NCI-H1105 treated with DMSO at 0.1 percent for 48 hours (cell line): ENCODE measurements at places on chromosomes 11 and 22.
A peak's percentile ranks its signal among the peaks of the same experiment; 100 is the strongest.

GRCh38 chr22:47210112-47210657, 447.7 kb downstream of the TBC1D22A start:
- no peak for DNase-seq

DNA sequence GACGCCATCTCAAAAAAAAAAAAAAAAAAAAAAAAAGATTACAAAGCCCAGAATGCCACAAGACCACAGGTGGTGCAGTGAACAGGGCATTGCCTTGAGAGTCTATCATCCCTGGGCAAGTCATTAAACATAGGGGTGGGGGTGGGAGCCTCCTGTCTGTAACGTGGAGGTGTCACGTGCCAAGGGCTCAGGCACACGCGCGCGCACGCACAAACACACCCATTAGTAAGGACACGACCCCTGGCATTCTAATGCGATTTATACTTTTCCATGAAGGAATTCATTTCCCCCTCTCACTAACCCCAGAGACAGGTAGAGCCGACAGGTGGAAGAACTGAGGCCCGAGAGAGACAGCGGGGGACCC, 5.8 kb upstream of the GCAT start:
- DNase-seq = no peak

GRCh38 chr11:61666684-61667297, 13.4 kb upstream of the DAGLA start:
- DNase-seq = no peak

GRCh38 chr11:39780131-39780530, 1679.3 kb downstream of the LRRC4C start:
- no peak for DNase-seq

GRCh38 chr22:36435516-36436415, 45.7 kb downstream of the TXN2 start:
- no peak for DNase-seq

DNA sequence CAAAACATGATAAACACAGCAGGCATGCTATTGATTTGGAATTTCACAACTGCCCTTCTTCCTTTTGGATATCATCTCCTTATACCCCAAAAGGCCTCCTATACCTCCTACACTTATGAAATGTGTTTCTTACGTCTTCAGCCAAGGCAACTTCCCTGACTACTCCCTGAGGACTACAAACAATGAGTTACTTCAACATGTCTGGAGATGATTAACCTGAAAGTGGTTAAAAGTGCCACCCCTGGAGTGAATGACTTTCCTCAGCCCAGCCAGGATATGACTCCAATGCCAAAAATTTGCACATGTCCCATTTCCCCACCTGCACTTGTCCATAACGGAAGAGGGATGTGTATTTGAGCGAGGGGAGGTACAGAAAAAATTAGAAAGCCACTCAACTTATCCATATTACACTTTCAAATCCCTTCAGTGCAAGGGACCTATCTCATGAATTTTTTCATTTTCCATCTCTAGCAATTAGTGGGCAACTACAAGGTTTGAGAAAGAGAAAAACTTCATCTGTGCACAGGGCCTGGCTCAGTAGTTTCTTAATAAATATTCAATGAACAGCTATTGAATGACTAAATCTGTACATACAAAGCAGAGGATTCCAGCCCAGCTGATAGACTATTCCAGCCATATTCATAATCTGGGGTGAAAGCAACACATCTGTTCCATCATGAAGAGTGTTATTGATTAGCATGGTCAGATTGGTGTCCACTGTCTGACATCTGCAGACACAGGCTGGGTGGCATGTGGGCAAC, 36.8 kb downstream of the KIRREL3 start:
- DNase-seq = no peak

- no peak for DNase-seq
Measured at GRCh38 chr11:72743321-72744221, 8.6 kb downstream of the ARAP1 start.

DNA sequence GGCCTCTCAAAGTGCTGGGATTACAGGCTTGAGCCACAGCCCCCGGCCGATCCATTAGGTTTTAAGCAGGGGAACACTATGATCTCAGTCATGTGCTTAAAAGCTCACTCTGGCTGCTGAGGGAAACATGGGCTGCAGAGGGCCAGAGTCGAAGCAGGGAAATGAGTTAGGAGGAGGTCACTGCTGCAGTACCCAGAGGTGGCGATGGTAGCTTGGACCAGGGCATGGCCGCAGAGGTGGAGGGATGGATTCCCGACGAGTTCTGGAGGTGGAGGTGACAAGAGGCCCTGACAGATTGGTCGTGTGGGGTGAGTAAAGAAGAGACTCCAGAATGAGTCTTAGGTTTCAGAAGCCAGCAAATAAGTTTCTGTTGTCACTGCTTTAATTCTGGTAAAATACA, 54.4 kb upstream of the INCENP start:
- no peak for DNase-seq

DNA sequence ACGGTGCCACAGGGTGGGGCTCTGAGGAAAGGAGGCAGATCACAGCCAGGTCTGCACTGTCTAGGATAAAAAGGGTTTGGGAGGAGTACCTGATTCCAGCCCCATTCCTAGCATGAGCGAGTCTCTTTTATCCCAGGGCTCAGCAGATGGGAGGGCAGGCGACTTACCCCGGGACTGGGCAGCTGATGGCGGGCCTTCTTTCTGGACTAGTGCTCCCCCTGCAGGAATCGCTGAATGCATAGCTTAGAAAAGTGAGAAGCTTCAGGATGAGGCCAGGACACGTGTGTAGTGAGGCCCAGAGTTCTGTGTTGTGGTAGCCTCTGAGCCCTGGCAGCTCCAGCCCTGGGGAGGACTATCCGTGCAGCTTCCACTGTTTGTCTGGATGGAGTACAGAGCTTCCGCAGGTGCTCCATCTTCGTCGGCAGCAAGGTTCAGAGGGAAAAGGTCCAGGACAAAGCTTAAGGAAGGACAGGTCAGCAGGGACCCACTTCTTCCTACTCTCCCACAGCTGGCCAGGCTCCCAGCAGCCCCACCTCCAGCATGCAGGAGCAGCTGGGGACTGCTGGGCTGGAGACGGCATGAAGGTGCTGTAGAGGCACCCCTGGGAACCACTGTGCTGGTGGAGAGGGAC, 30.4 kb downstream of the COMMD9 start:
- DNase-seq = peak; percentile 12

DNA sequence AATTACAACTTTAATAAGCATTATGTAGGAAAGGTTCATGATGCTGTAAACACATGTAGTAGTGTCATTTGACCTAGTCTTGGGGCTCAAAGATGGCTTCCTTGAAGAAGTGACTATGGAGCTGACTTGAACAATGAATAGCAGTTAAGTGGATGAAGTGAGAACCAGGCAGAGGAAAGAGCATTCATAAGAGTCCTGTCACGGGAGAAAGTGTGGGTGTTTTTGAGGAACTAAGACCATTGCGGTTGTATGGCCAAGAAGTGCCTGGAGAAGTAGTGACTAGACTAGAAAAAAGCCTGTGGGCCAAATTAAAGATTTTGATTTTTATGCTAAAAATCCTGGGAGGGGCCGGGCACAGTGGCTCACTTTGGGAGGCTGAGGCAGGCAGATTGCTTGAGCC, 7.2 kb upstream of the IL18BP start:
- no peak for DNase-seq

DNA sequence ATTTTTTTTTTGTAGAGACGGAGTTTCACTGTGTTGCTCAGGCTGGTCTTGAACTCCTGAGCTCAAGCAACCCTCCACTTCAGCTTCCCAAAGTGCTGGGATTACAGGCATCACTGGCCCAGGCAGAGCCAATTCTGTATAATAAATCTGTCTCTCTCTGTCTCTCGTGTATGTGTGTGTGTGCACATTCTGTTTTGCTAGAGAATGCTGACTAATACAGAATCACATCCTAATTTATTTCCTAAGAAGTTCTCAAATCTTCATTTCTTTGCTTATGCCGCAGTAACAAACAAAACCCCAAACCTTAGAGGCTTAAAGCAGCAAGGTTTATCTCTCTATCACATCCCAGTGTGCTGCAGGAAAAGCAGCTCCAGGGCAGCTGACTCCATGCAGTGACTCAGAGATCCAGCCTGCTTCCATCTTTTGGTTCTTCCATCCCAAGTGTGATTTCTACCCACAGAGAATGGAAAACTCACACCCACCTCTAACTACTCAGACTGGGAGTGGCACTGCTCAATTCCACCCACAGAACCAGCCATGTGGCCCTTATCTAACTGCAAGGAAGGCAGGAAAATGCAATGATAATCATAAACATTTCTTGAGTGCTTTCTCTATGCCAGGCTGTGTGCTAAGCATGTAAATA, 35.1 kb upstream of the LRRC10B start:
- no peak for DNase-seq

DNA sequence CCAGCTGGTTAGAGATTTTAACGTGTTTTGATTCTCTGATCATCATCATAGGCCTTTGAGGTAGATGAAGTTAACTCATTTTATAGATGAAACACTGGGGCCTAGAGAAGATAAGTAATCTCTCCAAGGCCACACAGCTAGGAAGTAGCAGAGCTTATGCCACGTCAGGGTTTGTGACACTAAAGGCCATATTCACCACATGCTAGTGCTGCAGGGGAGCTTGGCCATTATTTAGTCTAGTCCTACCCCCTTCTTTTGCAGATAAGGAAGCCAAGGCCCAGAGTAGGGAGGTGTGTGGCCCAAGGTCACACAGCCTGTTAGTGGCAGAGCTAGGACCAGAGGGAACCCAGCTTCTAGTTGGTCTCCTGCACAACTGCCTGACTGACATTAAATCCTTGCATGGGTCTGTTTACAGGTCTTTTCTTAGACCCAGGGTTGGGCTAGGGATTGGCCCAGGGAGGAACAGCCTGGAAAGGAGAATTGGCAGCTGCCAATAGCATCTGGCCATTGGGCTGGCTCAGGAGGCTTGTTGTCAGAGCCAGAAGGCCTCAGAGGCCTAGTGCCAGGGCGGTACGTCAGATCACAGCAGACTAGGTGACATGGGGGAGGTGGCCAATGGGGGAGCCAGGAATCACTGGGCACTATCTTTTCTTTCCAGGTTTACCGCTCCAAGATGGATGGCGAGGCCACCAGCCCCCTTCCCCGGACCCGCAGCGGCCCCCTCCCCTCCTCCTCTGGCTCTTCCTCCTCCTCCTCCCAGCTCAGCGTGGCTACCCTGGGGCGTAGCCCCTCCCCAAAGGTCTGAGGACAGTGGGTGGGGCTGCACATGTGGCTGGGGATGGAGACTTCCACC, 36.0 kb downstream of the PHLDB1 start:
- no peak for DNase-seq

- DNase-seq = peak; percentile 21
Measured at GRCh38 chr11:120031612-120032600, 106.0 kb downstream of the TRIM29 start.

DNA sequence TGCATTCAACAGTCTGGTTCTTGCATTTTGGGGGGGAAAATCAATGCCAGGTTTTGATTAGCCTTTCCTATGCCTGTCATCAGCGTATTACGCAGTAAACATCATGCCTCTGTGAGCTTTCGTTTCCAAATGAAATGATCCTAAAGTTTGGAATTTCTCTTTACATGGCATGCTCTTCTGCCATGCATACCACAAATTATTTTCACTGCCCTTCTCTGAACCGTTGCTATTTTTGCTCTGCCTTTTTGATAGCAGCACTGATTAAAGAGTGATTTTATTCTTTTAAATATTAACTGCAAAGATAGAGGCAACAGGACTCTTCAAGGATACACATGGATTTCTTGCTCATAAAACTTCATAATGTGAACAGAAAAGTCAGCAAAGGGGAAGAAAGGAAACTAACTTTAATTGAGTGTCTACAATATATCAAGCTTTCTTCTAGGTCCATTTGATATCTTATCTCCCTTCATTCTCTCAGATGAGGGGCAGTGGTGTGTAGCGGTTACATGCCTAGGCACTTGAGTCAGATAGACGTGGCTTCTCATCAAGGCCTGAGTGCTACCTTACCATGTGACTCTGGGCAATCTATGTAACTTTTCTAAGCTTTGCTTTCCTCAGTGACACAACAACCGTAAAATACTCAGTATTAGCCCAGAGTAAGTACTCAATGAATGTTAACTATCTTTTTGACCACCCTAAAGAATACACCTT, 25.0 kb upstream of the FZD4 start:
- no peak for DNase-seq

GRCh38 chr22:37068859-37069258, 17.3 kb downstream of the KCTD17 start:
- DNase-seq = peak; percentile 39

GRCh38 chr11:117944554-117944953, 15.4 kb upstream of the TMPRSS13 start:
- no peak for DNase-seq

DNA sequence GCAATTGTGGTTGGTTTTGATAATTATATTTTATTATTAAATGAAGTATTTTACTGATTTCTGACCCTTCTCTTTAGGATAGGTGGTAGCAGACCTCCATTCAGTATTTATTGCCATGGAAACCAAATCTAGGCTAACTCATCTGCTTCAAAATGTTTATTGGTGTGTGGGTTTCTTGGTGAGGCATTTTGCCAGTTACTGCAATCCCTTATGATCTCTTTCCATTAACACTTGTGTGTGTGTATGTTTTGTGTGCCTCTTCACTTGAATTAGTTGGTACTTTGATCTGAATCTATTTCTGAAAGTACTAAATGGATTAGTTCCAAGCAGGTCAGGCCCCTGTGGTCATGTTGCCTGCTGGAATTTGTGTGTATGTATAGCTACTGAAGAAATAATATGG, 184.4 kb upstream of the C11orf87 start:
- DNase-seq = no peak

GRCh38 chr11:33375688-33376311, 118.6 kb downstream of the HIPK3 start:
- peak; percentile 46 for DNase-seq
